ENCODE measurements at places on chromosomes 7 and 10.
A peak's percentile ranks its signal among the peaks of the same experiment; 100 is the strongest.

DNA sequence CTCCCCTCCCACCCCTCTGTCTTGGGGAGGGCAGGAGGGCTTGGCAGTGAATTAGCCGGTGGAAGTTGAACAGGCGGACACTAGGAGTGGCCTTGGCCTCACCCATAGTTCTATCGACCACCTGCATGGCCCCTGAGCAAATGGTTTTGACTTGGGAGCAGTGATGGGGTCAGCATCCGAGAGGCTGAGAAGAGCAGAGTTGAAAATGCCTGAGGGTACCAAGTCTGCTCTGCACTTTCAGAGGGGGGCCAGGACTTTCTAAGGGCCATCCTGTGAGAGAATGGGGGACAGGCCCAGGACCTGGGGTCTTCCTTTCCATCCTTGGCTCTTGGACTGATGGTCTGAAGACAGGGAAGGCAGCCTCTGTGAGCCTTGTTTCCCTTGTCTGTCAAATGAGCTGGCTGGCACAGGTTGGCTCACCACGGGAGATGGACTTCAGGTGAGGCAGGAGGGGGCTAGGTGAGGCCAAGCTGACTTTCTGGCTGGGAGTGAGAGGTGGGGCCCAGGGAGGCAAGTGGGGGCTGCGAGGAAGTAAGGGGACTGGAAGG, 29.4 kb downstream of the CDH23 start:
- DNase-seq = no peak

GRCh38 chr10:20809631-20810030, 87.5 kb downstream of the NEBL start:
- no peak for DNase-seq

GRCh38 chr7:55258631-55259030, 106.5 kb upstream of the LANCL2 start:
- no peak for DNase-seq

- DNase-seq = no peak
Measured at GRCh38 chr10:99382176-99382575, 48.2 kb downstream of the GOT1 start.

DNA sequence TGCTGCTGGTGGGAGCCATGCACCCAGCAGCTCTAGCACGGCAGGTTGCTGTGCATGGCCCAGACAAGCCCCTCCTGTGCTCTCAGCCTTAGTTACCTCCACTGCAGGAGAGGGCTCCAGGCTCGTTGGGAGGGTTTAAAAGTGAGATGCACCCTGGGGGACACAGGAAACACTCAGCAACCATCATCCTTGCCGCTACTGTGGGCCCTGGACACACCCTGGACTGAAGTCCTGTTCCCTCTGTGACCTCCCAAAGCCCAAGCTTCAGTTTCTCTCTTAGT, 49.0 kb downstream of the FOXL3 start:
- DNase-seq = peak; percentile 29

DNA sequence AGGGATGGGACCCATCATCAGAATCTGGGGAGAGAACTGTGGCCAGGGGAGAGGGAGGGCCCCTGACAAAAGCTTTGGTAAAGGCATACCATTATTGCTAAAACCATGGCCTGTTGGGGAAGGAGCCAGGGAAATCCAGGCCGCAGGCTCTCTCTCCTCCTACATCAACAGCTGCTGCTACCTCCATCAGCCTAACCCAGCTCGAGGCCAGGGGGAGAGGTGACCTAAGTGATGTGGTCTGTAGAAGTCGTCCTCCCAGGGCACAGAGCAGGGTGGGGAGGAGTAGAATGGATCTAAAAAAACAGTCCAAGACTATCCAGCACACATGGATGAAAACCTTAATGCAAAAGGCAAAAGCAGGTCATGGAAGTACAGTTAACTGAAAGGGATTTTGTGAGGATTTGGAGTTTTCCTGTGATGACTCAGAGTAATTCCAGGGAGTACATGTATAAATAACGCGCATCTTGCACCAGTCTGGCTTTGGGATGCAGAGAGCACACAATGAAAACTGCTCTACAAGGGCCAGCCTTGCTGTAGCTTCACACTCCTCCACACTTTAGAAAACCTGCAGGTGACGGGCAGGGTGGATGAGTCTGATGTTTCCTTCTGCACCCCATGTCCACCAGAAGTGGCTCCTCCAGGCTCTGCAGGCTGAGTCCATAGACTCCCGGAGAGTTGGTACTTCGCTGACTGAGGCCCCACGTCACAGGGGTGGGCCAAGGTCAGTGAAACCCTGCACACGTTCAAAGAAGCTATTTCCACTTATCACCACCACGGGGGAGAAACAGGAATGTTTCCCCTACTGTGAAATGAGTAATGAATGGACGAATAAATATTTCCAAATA, 38.5 kb upstream of the MSMB start:
- no peak for DNase-seq

GRCh38 chr10:59538623-59539022, 171.0 kb downstream of the SLC16A9 start:
- no peak for DNase-seq

DNA sequence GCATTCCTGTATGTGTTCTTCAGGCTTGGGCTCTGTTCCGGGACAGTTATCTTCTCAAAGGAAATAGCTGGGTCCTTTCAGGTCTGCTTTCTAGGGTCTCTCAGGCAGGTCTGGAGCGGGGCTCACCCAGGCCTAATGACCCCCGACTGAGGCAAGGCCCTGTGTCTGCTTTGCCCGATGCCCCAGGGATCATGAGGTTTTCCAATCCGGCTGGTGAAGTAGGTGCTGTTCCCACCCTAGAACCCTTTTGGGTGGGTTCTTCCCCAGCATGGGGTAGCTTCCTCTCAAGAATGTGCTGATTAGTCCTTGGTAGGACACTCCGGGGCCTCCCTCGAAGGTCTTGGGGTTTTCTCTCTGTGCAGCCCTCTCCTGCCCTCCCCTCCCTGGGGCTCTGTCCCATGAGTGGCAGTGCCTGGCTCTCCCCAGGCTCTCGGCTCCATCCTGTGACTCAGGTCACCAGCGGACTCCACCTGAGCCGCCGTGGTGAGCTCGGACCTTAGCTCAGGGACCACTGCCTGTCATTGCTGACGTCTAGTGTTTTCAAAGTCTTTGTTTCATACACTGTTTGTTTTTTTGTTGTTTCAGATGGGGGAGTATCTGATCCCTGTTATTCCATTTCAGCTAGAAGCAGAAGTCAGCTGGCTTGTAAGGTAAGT, 71.0 kb upstream of the NKX6-2 start:
- no peak for DNase-seq

DNA sequence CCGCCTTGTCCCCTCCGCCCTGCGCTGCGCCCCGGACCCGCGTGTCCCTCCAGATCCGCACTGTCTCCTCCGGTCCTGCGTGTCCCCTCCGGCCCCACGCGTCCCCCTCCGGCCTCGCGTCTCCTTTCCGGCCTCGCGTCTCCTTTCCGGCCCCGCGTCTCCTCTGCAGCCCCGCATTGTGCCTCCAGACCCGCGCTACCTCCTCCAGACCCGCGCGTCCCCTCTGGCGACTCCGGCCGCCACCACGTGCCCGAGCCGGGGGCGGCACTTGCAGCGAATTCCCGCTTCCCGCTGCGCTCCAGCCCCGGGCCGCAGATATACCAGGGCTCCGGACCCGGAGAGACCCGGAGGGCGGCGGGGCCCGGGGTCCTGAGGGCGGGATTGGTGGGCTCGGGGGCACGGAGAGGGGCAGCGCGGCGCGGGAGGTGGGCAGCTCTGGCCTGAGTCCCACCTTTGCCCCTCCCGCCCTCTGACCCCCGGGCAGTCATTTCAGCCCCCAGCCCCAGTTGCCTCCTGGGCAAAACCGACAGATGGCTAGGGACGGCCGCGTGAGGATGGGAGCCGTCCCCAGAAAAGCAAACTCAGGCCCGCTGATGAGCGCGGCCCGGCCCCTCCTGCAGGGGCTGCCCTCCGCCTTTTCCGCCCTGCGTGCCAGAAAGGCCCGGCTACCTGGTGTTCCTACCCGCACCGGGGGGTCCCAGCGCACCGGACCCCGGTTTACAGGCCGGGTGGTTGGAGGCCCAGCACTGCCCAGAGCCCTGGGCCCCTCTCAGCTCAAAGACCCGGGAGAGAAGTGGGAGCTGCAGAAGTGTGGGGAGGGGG, 56.5 kb downstream of the RBM17 start:
- no peak for DNase-seq

- DNase-seq = peak; percentile 89
Measured at GRCh38 chr7:142120524-142120923, 9.0 kb downstream of the MGAM2 start.

DNA sequence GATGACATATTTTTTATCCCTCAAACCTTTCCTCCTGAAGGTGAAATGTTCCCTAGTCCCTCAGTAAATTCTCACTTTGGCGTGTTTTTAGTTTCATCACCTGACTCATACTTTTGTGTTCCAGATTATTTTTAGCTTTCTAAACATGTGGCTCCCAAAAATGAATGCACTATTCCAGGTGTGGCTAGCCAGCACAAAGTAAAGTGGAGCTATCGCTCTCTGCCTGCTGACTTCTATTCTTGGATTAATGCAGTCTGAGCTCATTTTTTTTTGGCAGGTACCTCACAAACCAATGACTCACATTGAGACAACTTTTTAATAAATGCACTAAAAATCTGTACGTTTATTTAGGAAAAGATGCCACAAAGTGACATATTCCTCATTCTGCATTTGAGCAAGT, 58.8 kb upstream of the LANCL2 start:
- DNase-seq = no peak

GRCh38 chr7:108459922-108460551, 3.8 kb upstream of the NRCAM start:
- no peak for DNase-seq

DNA sequence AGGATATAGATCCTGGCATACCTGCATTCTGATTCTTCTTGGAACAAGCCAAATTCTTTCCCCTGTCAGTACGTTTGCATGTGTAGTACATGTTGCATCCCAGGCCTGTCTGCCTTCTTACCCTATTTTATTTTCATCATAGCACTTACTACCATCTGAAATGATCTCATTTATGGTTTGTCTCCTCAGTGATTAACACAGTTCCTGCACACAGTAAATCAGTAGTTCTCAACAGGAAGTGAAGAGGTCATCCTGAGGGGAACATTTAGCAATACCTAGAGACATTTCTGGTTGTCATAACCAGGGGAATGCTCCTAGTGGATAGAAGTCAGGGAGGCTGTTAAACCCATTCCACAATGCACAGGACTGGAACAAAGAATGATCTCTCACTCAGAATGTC, 38.2 kb upstream of the SLC26A4 start:
- no peak for DNase-seq

- no peak for DNase-seq
Measured at GRCh38 chr7:138032186-138032585, 30.3 kb upstream of the CREB3L2 start.

DNA sequence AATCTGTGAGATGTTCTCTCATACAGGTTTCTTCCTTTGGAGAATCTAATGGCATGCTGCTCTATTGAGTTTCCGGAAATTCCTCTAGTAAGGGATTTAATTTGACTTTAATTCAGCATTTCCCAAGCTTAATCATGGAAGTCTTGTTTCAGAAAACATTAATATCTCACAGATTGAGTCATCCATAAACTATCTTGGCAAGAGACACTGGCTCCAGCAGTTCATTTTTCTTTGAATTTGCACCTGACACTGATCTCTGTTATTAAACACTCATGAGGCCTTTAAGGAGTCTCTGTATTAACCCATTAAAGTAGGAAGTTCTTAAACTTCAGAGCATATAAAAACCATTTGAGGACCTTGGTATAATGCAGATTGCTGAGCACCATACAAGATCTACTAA, 3.6 kb upstream of the ITGB8 start:
- no peak for DNase-seq

- no peak for DNase-seq
Measured at GRCh38 chr7:27116962-27117886, 13.3 kb downstream of the HOXA4 start.

- DNase-seq = no peak
Measured at GRCh38 chr7:125278318-125278717, 348.7 kb upstream of the POT1 start.

GRCh38 chr7:100825751-100826513, 1.4 kb downstream of the EPHB4 start:
- peak; percentile 43 for DNase-seq

DNA sequence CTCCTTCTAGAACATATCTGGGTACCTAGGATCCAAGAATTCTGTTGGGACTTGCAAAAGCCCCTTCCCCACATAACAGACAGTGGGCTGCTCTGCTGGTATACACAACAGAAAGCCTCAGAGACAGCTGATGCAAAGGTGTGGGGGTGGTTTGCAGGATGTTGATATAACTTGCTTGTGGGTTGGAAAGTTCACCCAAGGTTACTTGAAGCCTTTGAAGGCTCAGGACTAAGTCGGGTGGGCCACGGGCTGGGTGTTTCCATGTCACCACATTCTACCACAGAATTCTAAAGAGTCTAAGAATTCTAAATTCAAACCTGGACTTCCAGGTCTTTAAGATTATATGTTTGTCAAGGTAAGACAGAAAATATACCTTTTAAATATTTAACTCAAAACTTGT, 7.4 kb upstream of the NRCAM start:
- DNase-seq = no peak

- DNase-seq = peak; percentile 37
Measured at GRCh38 chr10:29630205-29631048, 4.3 kb downstream of the SVIL start.

DNA sequence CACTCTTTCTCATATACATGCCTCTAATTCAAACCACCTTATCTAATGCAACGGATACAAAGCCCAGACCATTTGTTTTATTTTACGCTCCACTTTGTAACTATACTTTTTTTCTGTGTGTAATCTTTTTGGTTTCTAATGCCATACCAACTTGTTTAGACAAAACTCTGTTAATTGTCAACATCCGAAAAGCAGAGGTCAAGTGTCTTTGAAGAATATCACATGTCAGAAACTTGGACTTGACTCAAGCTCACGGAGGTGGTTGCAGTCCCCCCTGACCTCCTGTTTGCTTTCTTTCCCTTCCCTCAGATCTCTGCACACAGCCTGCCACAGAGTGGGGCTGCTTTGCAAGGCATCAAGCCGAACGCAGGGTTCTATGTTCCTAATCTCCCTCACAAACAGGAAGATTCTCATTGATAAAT, 698.9 kb downstream of the PARD3 start:
- DNase-seq = no peak

- no peak for DNase-seq
Measured at GRCh38 chr7:24778543-24779282, 21.4 kb upstream of the GSDME start.

DNA sequence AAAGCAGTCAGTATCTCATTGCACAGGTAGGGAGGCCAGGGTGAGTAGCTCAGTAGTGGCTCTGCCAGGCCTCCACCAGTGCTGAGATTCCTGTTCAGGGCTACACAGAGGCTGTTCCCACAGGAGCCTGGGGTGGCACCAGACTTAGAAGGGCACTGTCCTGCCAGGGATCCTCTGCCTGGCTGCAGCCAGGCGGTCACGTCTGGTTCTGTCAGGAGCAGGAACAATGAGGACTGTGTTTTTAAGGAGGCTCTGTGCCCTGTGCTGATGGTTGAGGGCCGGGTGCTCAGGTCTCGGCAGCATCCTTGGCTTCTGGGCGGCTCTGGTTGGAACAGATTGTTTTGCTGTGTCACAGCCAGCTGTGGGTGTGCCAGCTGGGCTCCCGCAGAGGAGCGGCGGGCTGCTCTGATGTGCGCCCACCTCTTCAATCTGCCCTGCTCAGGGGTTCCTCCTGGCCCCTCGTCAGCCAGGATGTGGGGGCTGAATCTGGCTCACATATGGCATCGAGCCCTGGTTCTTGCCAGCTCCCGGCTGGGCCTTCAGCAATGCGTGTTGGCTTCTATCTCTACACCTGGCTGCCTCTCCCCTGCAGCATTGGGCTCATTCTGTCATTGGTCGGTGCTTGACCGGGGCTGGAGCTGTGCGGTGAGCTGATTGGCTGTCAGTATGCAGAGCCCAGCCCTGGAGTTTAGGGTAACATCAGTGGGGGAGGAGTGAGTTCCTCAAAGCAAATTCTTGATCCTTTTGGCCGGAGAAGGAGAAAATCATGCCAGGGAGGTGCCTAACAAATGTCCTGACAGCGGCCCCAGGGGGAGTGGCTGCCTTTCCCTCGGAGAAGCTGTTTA, 41.2 kb downstream of the TACR2 start:
- DNase-seq = no peak

GRCh38 chr10:16777473-16778370, 39.5 kb downstream of the RSU1 start:
- DNase-seq = peak; percentile 50

All from small intestine (tissue), 16 donors.